Bronchial smooth muscle cell (primary cell): ENCODE measurements at places on chromosomes 7 and 10. TPM values are rescaled to one million over a fixed set of nuclear protein-coding genes. Genes with fewer than 3 reads are reported as not detected.

The TTYH3 gene
- total RNA-seq, result 27.9 and 37.3 TPM in 2 replicates

The RAMP3 gene
- total RNA-seq, result 0.17 TPM in 1 of 2 replicates, not detected in the other

The EBLN1 gene
- not detected in 2 replicates for total RNA-seq

The HOXA5 gene
- total RNA-seq, result 10.3 and 26.0 TPM in 2 replicates

The TMEM213 gene
- not detected in 2 replicates for total RNA-seq

The WASHC2C gene
- 61.3 and 67.8 TPM in 2 replicates for total RNA-seq

The SLC13A4 gene
- 0.16 and 0.26 TPM in 2 replicates for total RNA-seq

The KEL gene
- not detected in 2 replicates for total RNA-seq

The FAM221A gene
- total RNA-seq, result 0.60 and 0.95 TPM in 2 replicates

The MYL10 gene
- not detected in 2 replicates for total RNA-seq

The SLC16A12 gene
- total RNA-seq, result under 0.01 and 0.16 TPM in 2 replicates

The ARPC1A gene
- total RNA-seq, result 265 and 297 TPM in 2 replicates

The LRRC17 gene
- total RNA-seq, result 311 and 381 TPM in 2 replicates

The OR13A1 gene
- total RNA-seq, result under 0.01 TPM in 1 of 2 replicates, not detected in the other

The ZNF735 gene
- not detected in 2 replicates for total RNA-seq

The CYP3A4 gene
- not detected in 2 replicates for total RNA-seq

The RASA4 gene
- total RNA-seq, result 8.4 and 13.2 TPM in 2 replicates

The CDC14C gene
- total RNA-seq, result under 0.01 and 0.09 TPM in 2 replicates

The MINDY4 gene
- 4.4 and 6.3 TPM in 2 replicates for total RNA-seq

The NKX1-2 gene
- total RNA-seq, result not detected in 2 replicates

The CACNB2 gene
- 1.2 and 1.3 TPM in 2 replicates for total RNA-seq

The CTAGE15 gene
- 0.09 TPM in 1 of 2 replicates, not detected in the other for total RNA-seq

The FEZF1 gene
- total RNA-seq, result not detected in 2 replicates

The SLC25A28 gene
- 15.3 and 32.3 TPM in 2 replicates for total RNA-seq

The POLR1F gene
- 8.2 and 13.6 TPM in 2 replicates for total RNA-seq

The CFAP43 gene
- 0.16 and 0.52 TPM in 2 replicates for total RNA-seq

The TMEM273 gene
- total RNA-seq, result not detected in 2 replicates

The PVRIG gene
- not detected in 2 replicates for total RNA-seq

The SPDYE1 gene
- total RNA-seq, result under 0.01 TPM in 1 of 2 replicates, not detected in the other

The OPN1SW gene
- total RNA-seq, result not detected in 2 replicates

The SLC39A12 gene
- total RNA-seq, result 0.09 TPM in 1 of 2 replicates, not detected in the other

The SPDYE6 gene
- not detected in 2 replicates for total RNA-seq

The CPA5 gene
- total RNA-seq, result under 0.01 TPM in 1 of 2 replicates, not detected in the other

The IL6 gene
- 0.94 and 3.3 TPM in 2 replicates for total RNA-seq

The TSPAN12 gene
- total RNA-seq, result 2.0 and 3.9 TPM in 2 replicates

The NOM1 gene
- 9.6 and 10.6 TPM in 2 replicates for total RNA-seq

The PBLD gene
- total RNA-seq, result 6.4 and 8.7 TPM in 2 replicates

The MMRN2 gene
- 1.5 and 4.6 TPM in 2 replicates for total RNA-seq

The STRIP2 gene
- total RNA-seq, result 0.77 and 7.3 TPM in 2 replicates

The IFIT1 gene
- 40.8 and 43.9 TPM in 2 replicates for total RNA-seq

The MMD2 gene
- not detected in 2 replicates for total RNA-seq

The SLC29A4 gene
- 1.7 and 6.1 TPM in 2 replicates for total RNA-seq

The CFAP58 gene
- 0.69 and 1.3 TPM in 2 replicates for total RNA-seq

The CYP2E1 gene
- 0.47 and 0.52 TPM in 2 replicates for total RNA-seq

The PNLIPRP3 gene
- total RNA-seq, result under 0.01 TPM in 1 of 2 replicates, not detected in the other

The CHST3 gene
- 13.4 and 16.9 TPM in 2 replicates for total RNA-seq

The MICALL2 gene
- 17.2 and 18.1 TPM in 2 replicates for total RNA-seq

The IL15RA gene
- 1.4 and 5.3 TPM in 2 replicates for total RNA-seq

The RHOBTB1 gene
- total RNA-seq, result 9.9 and 15.5 TPM in 2 replicates

The C1GALT1 gene
- total RNA-seq, result 4.8 and 9.9 TPM in 2 replicates

The AKR1C4 gene
- total RNA-seq, result not detected in 2 replicates

The ABCC2 gene
- total RNA-seq, result 0.47 and 0.60 TPM in 2 replicates
